Colonic mucosa (tissue), 4 donors: ENCODE measurements at places on chromosomes 4 and X.

- DNase-seq: no peak
Measured at GRCh38 chr4:1837069-1837468, 18.9 kb downstream of the LETM1 start.

- DNase-seq: no peak
Measured at GRCh38 chr4:144336633-144337032, 196.1 kb upstream of the GYPA start.

GRCh38 chr4:40857956-40858355, 108.2 kb downstream of the NSUN7 start:
- DNase-seq: no peak

- DNase-seq: no peak
Measured at GRCh38 chr4:68691186-68691585, 20.7 kb upstream of the UGT2B15 start.

DNA sequence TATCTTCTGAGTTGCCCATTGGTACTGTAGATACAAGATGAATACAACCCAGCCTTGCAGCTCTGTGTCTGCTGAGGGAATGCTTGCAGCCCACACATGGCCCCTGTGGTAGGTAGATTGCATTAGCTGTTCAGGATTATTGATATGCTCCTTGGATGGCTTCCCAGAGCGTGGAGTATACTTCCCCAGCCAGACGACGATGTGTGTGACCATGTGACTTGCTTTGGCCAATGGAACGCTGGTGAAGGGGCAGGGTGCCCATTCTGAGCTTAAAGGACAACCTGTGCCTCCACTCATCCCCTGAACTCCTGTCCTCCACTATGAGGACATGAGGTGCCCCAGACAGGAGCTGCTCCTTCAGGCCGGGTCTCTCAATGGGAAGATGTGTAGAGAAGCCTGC, 23.9 kb upstream of the FGFBP2 start:
- no peak for DNase-seq

- no peak for DNase-seq
Measured at GRCh38 chr4:48908687-48909086, 2.1 kb upstream of the OCIAD2 start.
